ENCODE measurements at places on chromosomes 12 and 14. TPM values are rescaled to one million over a fixed set of nuclear protein-coding genes. Genes with fewer than 3 reads are reported as not detected.

DNA sequence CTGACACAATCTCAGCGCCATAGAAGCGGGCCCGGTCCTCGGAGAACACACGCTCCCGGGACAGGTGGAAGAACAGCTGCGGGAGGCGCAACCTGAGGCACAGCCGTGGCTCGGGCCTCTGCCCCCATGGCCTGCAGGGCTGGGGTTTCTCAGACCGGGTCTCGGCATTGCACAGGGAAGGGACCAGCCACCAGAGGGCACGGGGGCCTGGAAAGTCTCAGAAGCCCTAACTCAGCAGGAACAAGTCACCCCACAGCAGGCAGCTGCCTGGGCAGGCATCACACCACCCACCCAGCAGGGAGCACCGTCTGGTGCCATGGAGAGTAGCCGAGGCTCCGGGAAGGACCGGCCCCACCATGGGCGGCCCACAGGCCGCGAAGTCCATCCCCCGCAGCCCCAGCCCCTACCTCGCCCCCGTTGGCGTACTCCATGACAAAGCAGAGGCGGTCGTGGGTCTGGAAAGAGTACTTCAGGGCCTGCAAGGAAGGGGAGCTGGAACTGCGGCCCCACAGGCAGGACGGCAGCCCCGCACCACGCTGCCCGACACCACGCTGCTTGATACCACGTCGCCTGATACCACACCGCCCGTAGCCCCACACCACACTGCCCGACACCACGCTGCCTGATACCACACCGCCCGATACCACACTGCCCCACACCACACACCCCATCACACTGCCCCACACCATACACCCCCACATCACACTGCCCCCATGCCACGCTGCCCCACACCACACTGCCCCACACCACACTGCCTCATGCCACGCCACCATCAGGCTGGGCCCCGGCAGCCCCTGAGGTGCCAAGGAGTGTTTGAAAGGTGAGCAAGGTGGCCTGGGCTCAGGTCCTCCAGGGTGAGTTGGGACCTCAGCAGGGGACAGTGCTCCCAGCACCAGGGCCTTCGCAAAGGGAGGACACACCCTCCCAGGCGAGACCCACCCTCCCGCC lies 20.8 kb downstream of the SIVA1 start:
- no peak for DNase-seq
- no peak overlapping the region for H3K4me3 ChIP-seq
- peaks cover 15% of the 10 kb centered on the region for H3K27me3 ChIP-seq
- peaks cover 7% of the 10 kb centered on the region for H3K36me3 ChIP-seq

ANKRD33 gene
- total RNA-seq = not detected

DNA sequence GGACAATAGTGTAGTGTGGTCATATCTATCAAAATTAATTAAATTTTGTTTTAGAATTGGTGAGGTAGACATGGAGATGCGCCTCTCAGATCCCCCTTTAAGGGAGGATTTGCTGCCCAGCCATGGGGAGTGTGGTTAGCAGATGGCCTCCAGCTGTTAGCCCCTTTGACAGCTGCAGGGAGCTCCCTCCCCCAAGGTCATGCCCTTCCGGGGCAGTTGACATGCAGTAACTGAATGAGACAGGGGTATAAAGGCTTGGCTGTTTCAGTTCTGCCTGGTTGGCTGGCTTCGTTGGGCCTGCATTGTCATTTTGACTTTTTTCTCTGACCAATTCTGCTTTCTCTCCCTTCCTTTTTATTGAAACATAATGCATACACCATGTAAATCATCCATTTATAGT lies 291.5 kb upstream of the SRRM4 start:
- peaks cover 8% of the 10 kb centered on the region for H3K27me3 ChIP-seq
- peaks cover 17% of the 10 kb centered on the region for H3K4me1 ChIP-seq
- peak; percentile 61 for DNase-seq
- peaks cover 3% of the 10 kb centered on the region for H3K36me3 ChIP-seq
- peak overlapping the region; percentile 89 for H3K27ac ChIP-seq

PSMB5 gene
- total RNA-seq = 289 TPM

- H3K4me1 ChIP-seq = peaks cover 8% of the 10 kb centered on the region
- no peaks in the 10 kb centered on the region for H3K27me3 ChIP-seq
- H3K27ac ChIP-seq = no peak overlapping the region
- H3K36me3 ChIP-seq = peaks cover 17% of the 10 kb centered on the region
Measured at GRCh38 chr12:70306676-70307075, 59.4 kb upstream of the KCNMB4 start.

- H3K4me3 ChIP-seq = no peak overlapping the region
- DNase-seq = no peak
- H3K4me1 ChIP-seq = peaks cover 2% of the 10 kb centered on the region
Measured at GRCh38 chr14:95651821-95652583, 34.2 kb upstream of the TCL1B start.

- H3K4me1 ChIP-seq = peaks cover 7% of the 10 kb centered on the region
- no peak overlapping the region for H3K27ac ChIP-seq
- H3K27me3 ChIP-seq = no peaks in the 10 kb centered on the region
- H3K36me3 ChIP-seq = peaks cover 13% of the 10 kb centered on the region
Measured at GRCh38 chr12:103833095-103833775, 7.8 kb downstream of the NT5DC3 start.

GPR135 gene
- 0.91 TPM for total RNA-seq

- H3K36me3 ChIP-seq = peaks cover 6% of the 10 kb centered on the region
- no peak for DNase-seq
- H3K4me3 ChIP-seq = peak overlapping the region; percentile 86
- H3K27me3 ChIP-seq = peaks cover 19% of the 10 kb centered on the region
Measured at GRCh38 chr14:75277815-75278421, 710 bp upstream of the FOS start.

- H3K27me3 ChIP-seq = peaks cover 4% of the 10 kb centered on the region
- no peak overlapping the region for H3K27ac ChIP-seq
- no peaks in the 10 kb centered on the region for H3K36me3 ChIP-seq
- no peaks in the 10 kb centered on the region for H3K4me1 ChIP-seq
Measured at GRCh38 chr12:120979220-120979861, 998 bp downstream of the HNF1A start.

GRCh38 chr14:74645244-74645643 lies 33.2 kb upstream of the LTBP2 start:
- H3K27me3 ChIP-seq = peaks cover 6% of the 10 kb centered on the region
- DNase-seq = no peak
- H3K36me3 ChIP-seq = no peaks in the 10 kb centered on the region
- no peak overlapping the region for H3K27ac ChIP-seq
- peaks cover 14% of the 10 kb centered on the region for H3K4me1 ChIP-seq
- H3K4me3 ChIP-seq = no peak overlapping the region

- no peaks in the 10 kb centered on the region for H3K36me3 ChIP-seq
- peaks cover 18% of the 10 kb centered on the region for H3K27me3 ChIP-seq
- H3K27ac ChIP-seq = no peak overlapping the region
- H3K4me3 ChIP-seq = no peak overlapping the region
- peak; percentile 86 for DNase-seq
- peaks cover 24% of the 10 kb centered on the region for H3K4me1 ChIP-seq
Measured at GRCh38 chr12:123271001-123271668, 521 bp downstream of the CDK2AP1 start.

- peak overlapping the region; percentile 28 for H3K27ac ChIP-seq
- DNase-seq = no peak
- no peaks in the 10 kb centered on the region for H3K36me3 ChIP-seq
- H3K4me1 ChIP-seq = peaks cover 2% of the 10 kb centered on the region
- peaks cover 20% of the 10 kb centered on the region for H3K27me3 ChIP-seq
Measured at GRCh38 chr14:102050625-102051024, 36.2 kb downstream of the HSP90AA1 start.

- H3K27ac ChIP-seq = no peak overlapping the region
- peaks cover 14% of the 10 kb centered on the region for H3K36me3 ChIP-seq
- DNase-seq = no peak
- peaks cover 2% of the 10 kb centered on the region for H3K27me3 ChIP-seq
- peaks cover 3% of the 10 kb centered on the region for H3K4me1 ChIP-seq
Measured at GRCh38 chr14:65531148-65531547, 118.6 kb downstream of the FUT8 start.

TESPA1 gene
- total RNA-seq = not detected

DNA sequence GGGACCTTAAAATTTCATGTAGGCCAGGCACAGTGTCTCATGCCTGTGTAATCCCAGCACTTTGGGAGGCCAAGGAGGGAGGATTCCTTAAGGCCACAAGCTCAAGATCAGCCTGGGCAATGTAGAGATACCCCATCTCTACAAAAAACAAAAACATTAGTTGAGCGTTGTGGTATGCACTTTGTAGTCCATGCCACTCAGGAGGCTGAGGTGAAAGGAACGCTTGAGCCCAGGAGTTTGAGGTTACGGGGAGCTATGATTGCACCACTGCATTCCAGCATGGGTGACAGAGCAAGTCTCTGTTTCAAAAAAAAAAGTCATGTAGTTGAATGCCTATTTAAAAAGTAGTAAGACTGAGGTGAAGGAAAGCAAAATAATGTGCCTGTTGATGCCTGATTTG lies 83.5 kb downstream of the TTC6 start:
- no peak overlapping the region for H3K4me3 ChIP-seq
- DNase-seq = no peak
- H3K36me3 ChIP-seq = no peaks in the 10 kb centered on the region
- no peak overlapping the region for H3K27ac ChIP-seq
- H3K4me1 ChIP-seq = peaks cover 9% of the 10 kb centered on the region

GRCh38 chr12:3416159-3416558 lies 74.8 kb upstream of the PRMT8 start:
- H3K4me3 ChIP-seq = no peak overlapping the region
- H3K4me1 ChIP-seq = no peaks in the 10 kb centered on the region
- no peak overlapping the region for H3K27ac ChIP-seq
- no peaks in the 10 kb centered on the region for H3K36me3 ChIP-seq
- DNase-seq = no peak

- no peak overlapping the region for H3K27ac ChIP-seq
- H3K4me3 ChIP-seq = no peak overlapping the region
- no peaks in the 10 kb centered on the region for H3K27me3 ChIP-seq
- peaks cover 12% of the 10 kb centered on the region for H3K36me3 ChIP-seq
Measured at GRCh38 chr14:63638493-63638892, 3.2 kb downstream of the WDR89 start.
